ENCODE measurements at places on chromosomes 12 and 14.

- no peak overlapping the region for H3K27ac ChIP-seq
- H3K27me3 ChIP-seq = peaks cover 3% of the 10 kb centered on the region
- no peaks in the 10 kb centered on the region for H3K36me3 ChIP-seq
- no peaks in the 10 kb centered on the region for H3K4me1 ChIP-seq
- H3K4me3 ChIP-seq = no peak overlapping the region
These were observed 63.7 kb downstream of the SLC24A4 start for GRCh38 chr14:92386637-92387036.

GRCh38 chr14:100765991-100766390, 39.3 kb downstream of the DLK1 start:
- no peaks in the 10 kb centered on the region for H3K36me3 ChIP-seq
- H3K27ac ChIP-seq = no peak overlapping the region
- no peak overlapping the region for H3K4me3 ChIP-seq

DNA sequence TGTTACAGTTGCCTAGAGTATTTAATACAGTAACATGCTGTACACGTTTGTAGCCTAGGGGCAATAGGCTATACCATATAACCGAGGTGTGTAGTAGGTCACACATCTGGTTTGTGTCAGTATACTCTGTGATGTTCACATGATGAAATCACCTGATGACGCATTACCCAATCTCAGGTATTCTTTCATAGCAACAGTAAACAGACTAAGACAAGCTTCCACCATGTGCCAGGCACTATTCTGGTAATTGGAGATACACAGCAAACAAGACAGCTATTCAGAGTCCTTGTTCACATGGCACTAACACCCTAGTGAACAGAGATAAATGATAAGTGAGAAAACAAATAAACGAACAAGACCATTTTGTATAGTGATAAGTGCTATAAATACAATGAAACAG, 3.8 kb upstream of the PDE3A start:
- no peak overlapping the region for H3K27ac ChIP-seq
- H3K4me3 ChIP-seq = no peak overlapping the region
- H3K36me3 ChIP-seq = no peaks in the 10 kb centered on the region
- H3K4me1 ChIP-seq = no peaks in the 10 kb centered on the region
- H3K27me3 ChIP-seq = peaks cover 23% of the 10 kb centered on the region
- DNase-seq = no peak

GRCh38 chr12:26701604-26702215, 131.3 kb downstream of the ITPR2 start:
- H3K27ac ChIP-seq = no peak overlapping the region
- peaks cover 6% of the 10 kb centered on the region for H3K4me1 ChIP-seq
- H3K36me3 ChIP-seq = peaks cover 17% of the 10 kb centered on the region
- H3K4me3 ChIP-seq = no peak overlapping the region

DNA sequence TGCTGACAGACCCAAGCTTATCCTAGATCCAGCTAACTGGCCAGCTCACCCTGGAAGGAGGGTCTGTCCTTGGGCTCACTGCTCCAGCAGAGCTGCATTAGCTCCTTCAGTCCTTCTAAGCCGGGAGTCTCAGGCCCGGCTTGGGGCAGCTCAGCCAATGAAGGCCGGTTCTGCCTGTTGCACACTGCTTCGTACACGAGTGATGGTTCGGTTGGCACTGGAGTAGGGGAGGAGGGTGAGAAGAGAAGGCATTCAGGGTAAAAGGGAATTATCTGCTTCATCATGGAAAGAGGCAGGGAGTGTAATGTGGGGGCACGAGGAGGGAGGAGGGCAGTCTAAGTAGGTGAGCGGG, 2.0 kb downstream of the RIPK3 start:
- DNase-seq = peak; percentile 57
- peaks cover 32% of the 10 kb centered on the region for H3K27me3 ChIP-seq
- H3K4me3 ChIP-seq = peak overlapping the region; percentile 93
- H3K36me3 ChIP-seq = peaks cover 30% of the 10 kb centered on the region
- H3K4me1 ChIP-seq = peaks cover 35% of the 10 kb centered on the region

GRCh38 chr12:50620978-50621360, 116.2 kb downstream of the DIP2B start:
- DNase-seq = no peak
- H3K36me3 ChIP-seq = peaks cover 2% of the 10 kb centered on the region
- H3K27ac ChIP-seq = no peak overlapping the region
- H3K27me3 ChIP-seq = no peaks in the 10 kb centered on the region
- H3K4me3 ChIP-seq = no peak overlapping the region

Data from activated CD4-positive, alpha-beta T cell treated with anti-CD3 and anti-CD28 coated beads, Interleukin-2, amount 10 ng/mL, durations not matched to agents 24 days and 14 days (primary cell).